Activated CD4-positive, alpha-beta T cell treated with anti-CD3 and anti-CD28 coated beads for 1 hour (primary cell): ENCODE measurements at places on chromosomes 3 and 15.
A peak's percentile ranks its signal among the peaks of the same experiment; 100 is the strongest.

- no peak for DNase-seq
Observed at GRCh38 chr15:90586948-90587347, 57.2 kb downstream of the CRTC3 start.

DNA sequence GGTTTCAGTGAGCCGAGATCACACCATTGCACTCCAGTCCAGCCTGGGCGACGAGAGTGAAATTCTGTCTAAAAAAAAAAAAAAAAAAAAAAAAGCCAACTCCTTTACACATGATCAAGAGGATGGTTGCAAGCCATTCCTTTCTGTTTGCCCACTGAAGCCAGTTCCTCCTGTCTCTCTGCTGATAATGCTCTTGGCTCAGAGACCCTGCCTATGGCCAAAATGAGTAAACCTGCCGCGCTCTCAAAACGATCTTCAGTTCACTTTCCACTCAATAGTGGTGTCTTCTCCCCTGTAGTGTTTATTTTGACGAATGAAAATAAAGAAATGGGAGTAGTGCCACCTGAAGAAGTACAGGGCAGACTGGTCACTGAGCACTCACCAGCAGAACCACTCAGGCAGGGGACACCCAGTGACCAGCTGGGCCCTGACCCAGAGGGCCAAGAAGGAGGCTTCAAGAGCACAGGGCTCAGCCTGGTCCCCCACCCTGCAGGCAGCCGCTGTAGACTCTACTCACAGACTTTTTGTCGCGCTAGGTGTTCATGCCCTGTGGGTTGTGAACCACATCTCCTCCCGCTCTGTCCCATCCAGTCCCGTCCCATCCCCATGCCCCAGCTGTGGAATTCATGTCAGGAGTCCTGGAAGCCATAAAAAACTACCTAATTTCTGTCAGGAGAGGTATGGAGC, 23.6 kb downstream of the GRAMD2A start:
- DNase-seq: no peak

DNA sequence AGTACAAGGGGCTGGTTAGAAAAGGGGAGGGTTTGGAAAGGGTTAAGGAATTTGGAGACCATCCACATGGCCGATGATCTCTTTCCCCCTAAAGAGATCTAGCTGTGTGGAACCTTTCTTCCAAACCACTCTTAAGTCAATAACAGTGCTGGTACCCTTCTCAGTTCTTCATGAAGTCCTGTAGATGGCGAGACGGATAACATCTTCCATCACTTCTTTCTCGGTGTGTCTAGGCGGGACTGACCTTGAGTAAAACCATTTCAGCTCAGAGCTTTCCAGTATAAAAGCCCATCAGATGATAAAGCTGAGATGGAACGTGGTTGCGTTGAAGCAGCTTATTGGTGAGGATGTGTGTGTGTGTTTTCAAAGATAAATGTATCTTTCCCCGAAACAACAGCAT, 151.5 kb upstream of the BHLHE40 start:
- DNase-seq: no peak

DNA sequence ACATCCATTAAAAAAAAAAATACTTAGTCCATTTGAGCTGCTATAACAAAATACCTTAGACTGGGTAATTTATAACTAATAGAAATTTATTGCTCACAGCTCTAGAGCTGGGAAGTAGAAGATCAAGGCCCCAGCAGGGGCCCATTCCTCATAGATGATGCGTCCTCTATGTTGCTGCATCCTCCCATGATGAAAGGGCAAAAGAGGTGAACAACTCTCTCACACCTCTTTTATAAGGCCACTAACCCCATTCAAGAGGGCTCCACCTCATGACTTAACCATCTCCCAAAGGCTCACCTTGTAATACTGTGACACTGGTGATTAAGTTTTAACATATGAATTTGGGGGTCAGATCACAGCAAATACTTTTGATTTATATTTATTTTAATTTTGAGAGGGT, 3.0 kb upstream of the TLNRD1 start:
- DNase-seq: no peak

DNA sequence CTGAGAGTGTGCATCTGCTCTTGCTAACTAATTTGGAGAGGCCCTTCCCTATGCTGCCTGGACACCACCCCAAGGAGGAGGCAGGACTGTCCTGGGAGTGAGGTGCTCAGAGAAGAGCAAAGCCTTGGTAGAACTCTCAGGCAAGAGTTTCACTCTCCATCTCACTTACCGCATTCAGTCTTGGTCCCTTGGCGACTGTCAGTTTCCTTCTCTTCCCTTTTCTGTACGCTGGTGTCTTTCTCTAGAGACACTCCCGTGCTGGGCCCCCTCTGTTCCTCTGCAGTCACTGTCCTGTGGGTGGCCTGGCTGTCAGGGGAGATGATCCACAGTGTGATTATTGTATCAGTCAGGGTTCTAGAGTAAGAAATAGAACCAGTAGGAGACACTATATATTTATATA, 44.0 kb downstream of the IDH2 start:
- no peak for DNase-seq

DNA sequence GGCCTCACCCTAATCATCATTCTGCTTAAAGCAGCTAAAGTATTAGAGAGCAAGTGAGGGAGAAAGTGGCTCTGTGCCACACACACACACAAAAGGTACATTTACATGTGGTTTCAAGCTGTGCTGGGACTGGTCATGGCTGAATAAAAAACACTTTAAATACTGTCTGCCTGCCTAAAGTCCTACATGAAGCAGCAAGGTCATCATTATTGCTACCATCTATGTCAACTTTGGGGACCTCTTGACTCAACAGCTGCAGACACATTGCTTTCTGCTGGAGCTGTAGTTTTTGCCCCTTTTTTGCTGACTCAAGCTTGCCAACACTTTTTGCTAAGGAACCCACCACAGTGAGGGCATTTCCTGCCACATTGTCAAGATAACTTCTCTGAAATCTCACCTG, 1237.9 kb downstream of the ROBO2 start:
- DNase-seq: no peak

DNA sequence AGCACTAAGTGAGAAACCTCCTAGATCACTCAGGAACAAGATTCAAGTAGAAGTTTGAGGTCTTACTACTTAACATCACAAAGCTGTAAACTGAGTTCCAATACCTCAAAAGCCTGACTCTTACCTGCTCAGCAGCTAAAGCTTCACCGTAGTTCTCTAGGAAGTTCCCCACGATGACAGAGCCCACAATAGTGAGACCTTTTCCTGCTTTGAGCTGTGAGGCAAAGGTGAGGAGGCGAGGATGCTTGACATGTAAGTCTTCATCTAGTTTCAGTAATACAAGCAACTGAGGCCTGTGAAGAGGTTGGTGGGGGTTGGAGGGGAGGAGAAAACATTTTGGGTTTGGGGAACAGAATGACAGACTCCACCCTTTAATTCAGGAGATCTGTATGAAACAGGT, 15.7 kb downstream of the EMC4 start:
- DNase-seq: no peak

DNA sequence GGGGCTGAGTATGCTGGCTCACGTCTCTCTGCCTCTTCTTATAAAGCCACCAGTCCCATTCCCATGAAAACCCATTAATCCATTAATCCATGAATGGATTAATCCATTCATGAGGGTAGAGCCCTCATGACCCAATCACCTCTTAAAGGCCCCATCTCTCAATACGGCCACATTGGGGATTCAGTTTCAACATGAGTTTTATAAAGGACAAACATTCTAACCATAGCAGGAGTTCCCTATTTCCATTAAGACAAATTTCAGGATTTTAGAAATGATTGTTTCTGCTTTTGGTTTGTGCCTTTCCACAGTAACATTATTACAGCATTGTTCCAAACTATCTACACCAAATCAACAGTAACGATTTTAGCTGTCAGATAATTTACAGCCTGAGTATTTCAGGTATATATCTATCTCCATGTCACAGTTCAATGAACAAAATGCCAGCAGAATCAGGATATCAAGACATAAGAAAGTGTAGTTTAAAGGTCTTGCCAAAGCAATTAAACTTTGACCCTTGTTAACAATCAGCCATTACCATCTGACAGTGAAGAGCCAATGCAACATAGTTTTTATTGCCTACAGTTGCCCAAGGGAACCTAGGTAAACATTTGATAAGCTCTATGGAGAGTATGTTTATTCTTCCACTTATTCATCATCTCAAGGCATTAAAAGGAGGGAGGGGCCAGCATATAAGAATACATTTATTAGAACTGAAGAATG, 3.8 kb downstream of the TSPAN3 start:
- no peak for DNase-seq

DNA sequence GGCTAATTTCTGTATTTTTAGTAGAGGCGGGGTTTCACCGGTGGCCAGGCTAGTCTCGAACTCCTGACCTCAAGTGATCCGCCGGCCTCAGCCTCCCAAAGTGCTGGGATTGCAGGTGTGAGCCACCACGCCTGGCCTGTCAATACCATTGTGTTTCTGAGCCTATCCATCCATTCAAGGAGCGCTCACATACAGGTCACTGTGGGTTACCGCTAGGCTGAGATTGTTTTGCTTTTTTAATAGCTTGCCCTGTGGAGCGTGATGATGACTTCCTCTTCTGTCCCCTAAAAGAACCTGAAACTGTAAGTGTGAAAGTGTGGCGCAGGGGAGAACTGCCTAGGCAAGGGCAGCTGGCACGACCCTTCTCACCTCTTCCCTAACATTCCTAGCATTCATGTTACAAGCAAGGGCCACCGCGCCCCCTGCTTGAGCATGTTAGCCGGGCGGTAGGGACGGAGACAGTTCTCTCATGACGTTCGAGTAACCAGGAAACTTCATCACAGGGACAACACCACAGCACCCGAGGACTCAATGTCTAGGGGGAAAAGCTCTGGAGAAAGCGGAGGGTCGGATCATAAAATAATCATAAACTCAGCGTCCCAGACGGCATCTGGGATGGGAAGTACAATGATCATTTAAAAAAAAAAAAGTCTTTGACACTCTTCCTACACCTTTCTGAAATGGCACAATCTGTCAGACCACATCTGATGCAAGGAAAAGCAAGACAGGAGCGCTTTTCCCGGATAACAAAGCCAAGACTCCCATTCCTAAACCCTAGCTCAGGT, 790 bp downstream of the LAMP3 start:
- peak; percentile 15 for DNase-seq

DNA sequence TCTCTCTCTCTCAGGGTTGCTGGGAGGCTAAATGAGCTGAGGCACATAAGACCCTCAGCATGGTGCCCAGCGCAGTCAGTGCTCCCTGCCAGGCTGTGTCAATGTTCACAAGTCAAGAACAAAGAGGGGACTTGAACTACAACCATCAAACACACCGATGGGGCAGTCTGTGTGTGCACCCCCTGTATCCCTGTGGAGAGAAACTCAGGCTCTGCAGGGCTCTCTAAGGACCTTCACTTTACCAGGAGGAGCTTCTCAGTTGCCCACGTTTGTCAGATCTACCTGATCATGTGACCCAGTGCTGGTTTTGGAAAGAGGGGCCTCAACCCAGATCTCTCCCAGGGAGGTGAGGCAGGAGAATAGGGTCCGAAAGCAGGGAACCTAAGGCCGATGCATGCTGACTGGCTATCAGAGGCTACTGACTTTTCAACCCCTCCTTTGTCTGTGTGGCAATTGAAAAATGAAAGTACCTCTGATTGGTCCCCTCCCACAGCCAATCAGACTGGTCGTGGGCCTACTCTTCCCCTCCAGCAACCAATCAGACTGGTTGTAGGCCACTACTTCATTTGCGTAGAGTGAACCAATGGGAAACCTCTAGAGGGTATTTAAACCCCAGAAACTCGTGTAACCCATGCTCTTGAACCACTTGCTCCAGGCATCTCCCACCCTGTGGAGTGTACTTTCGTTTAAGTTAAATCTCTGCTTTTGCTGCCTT, 34.0 kb downstream of the RHCG start:
- no peak for DNase-seq

DNA sequence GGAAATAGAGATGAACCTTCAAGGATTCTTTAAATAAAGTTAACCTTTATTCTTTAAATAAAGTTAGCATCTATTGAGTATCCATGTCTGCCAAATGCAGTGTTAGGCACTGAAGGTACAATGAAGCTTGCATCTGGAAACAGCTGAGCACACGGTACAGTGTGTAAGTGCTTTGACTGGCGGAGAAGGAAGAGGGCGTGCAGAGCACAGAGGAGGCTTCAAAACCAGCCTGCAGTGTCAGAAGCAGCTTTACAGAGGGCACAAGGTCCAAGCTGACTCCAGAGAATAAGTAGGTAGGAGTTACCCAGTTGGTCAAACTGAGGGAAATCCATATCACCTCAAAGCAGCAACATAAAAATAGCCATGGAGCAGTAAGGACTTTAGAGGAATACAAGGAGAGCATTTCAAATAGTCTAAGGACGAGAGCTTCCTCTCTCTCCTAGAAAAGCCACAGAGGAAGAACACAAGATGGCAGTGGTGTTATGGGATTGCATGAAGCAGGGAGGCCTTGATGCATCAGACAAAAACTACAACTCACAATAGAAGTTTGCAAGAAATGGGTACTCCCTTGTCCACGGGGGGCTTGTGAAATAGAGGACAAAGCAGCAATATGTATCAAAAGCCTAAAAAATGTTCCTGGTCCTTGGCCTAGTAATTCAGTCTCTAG, 60.3 kb upstream of the PPP2R3A start:
- no peak for DNase-seq

DNA sequence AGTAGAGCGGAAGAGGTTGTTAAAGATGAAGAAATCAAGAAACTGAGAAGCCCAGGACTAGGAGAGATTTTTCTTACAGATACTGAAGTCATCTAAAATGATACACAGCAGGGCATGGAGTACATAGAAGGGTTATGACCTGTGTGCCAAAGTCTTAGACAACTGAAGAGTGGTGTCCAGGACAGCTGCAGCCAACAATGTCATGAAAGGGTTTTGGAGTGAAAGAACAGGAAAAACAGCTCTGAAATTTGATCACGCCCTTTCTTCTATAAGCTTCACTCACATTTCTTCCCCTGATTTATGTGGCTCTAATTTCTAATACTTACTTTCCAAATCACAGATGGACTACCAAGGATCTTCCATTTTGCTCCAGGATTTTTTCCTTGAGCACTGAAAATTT, 3.0 kb downstream of the CFAP20DC start:
- no peak for DNase-seq

DNA sequence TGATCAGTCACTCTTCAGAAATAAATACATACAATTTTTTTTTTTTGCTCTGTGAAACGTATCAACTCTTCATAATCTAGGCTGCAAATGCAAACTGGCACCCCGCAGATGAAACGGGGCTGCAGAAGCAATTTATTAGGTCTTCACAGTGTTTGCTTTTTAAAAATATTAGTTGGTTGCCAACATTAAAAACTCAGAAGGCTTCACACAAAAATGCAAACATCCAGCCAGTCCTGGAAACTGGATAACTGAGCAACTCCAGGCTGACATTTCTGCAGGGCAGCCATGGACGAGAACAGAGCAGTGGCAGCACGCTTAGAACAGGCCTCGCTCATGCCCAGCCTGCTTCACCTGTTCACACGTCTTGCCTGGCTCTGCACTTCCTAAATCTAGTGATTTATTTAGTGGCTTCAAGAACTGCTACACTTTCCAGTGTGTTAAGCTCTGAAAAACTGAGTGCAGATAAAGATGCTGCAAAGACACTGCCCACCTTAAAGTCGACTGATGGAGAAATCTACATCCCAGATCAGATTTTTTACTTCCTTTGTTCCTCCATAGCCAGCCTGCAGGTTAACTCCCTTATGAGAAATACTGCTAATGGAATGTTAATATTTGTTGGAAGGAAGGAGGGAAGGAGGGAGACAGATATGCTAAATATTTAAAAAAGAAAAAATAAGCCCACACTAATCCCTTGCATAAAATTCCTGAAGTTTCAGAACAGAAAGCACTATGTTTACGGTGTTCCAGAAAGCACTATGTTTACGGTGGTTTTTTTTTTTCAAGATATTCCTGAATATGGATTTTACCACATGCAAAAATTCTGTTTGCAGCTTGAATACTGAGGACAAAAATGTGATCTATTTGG, 53.6 kb downstream of the SETMAR start:
- no peak for DNase-seq
